Activated CD4-positive, CD25-positive, alpha-beta regulatory T cell treated with anti-CD3 and anti-CD28 coated beads, Interleukin-2, amount 50 U/mL, for 16 hours (primary cell): ENCODE measurements at places on chromosomes 4 and X.
A peak's percentile ranks its signal among the peaks of the same experiment; 100 is the strongest.

- DNase-seq = no peak
Observed at GRCh38 chr4:143184217-143184502, 557 bp upstream of the USP38 start.

DNA sequence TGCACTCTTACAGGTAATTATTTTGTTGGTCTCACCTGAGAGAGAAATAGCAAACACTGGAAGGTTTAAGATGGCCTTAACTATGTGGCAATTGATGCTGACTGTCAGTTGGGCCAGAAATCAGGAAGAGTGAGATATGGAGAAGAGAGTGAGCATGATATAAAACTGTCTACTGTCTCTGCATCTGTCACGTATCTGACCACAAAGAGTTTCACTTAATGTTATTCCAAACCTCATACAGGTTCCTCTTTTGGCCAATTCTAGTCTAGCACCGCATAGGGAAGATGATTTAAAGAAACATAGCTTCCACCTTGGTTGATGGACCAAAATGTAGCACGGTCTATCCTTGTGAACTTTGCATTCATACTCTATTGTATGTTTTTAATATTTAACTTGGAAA lies 381.0 kb upstream of the BOD1L1 start:
- DNase-seq = no peak

DNA sequence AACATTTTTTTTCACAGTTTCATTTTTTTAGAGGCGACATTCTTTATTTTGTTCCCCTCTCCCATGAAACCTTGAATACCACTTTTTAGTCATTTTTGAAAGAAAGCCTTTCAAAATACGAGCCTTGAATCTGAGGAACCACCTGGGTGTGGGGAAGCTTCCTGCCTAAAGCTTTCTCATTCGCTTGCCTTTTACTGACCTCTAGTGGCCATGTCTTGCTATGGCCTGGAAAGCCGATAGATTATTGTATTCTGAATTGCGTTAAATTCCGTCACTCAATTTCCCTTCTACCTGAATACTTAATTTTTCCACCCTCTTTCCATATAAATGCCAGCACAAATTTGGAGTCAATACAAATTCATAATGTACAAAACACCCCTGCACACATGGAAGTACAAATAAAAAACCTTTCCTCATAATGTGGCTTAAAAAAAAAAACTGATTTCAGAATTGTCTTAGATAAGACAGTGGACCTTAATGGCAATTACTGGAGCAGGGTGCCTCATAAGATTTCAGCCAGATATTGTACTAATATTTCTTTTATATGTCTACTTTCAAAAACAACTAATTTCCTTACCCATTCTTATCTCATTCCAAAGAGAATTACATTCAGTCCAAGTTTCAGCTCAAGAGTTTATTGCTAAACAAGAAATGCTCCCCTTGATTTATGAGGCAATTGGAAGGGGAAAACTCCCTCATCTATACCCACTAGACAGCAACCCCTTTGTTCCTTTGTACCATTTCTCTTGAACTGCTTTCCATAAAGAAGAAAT lies 217.9 kb downstream of the CENPC start:
- peak; percentile 6 for DNase-seq

GRCh38 chr4:19540859-19541540 lies 710.7 kb upstream of the SLIT2 start:
- no peak for DNase-seq

DNA sequence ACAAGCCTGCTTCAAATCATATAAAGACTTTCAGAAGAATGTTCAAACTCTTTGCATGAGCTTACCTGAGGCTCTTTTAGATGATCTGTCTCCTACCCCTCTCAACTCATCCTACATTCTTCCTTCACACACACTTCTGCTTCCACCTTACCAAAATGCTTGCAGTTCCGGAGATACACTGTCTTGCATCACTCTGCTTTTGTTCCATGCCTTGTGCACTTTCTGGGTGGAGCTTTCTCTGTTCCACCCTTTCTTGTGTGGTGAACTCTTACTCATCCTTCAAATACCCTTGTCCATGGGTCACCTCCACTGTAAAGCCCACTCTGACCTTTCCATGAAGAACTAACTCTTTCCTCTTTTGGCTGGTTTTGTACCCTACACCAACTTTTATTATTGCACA lies 18.4 kb upstream of the MGST2 start:
- no peak for DNase-seq

GRCh38 chr4:146437778-146438177 lies 84.0 kb downstream of the SLC10A7 start:
- no peak for DNase-seq

DNA sequence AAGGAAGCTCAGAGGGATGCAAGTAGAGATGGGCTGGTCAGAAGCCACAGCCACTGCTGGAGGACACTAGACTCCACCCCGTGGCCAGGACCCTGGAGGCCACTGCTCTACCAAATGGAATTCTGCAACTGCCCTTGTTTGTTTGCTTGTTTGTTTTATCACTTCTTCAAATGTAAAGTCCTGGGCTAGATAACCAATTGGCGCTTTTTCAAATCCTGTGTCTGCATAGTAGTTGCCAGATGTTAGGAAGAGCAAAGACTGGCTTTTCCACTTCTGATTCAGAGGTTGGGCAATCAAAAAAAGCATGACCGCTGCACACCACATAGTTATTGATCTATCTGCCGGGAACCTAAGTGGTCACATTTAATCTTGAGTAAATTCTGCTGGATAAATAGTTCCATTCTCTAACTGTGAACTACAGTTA lies 255.2 kb upstream of the SFRP2 start:
- no peak for DNase-seq

GRCh38 chrX:12002876-12003275 lies 135.4 kb upstream of the FRMPD4 start:
- DNase-seq = no peak

- peak; percentile 0 for DNase-seq
Observed at GRCh38 chrX:50579955-50580354, 109.3 kb upstream of the DGKK start.

GRCh38 chr4:2803624-2804448 lies 11.0 kb downstream of the SH3BP2 start:
- no peak for DNase-seq

DNA sequence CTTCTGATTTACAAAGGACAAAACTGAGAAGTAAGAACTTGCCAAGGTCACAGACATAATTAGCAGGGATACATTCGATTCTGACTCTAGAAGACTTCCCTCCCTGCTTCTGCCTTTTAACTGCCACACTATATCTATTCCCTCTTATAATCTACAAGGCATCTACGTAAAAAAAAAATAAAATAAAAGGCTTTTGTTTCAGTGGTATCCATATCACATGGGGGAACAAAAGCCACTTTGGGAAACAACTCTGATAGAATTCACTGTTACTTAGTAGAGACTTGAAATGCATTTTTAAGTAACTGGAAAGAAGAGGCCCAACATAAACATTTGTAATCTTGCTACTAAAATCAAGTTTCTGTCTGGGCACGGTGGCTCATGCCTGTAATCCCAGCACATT lies 247.2 kb downstream of the SCFD2 start:
- no peak for DNase-seq

- no peak for DNase-seq
Observed at GRCh38 chrX:139086246-139086645, 374.7 kb upstream of the FGF13 start.

- no peak for DNase-seq
Observed at GRCh38 chr4:176631611-176632010, 161.1 kb downstream of the VEGFC start.

DNA sequence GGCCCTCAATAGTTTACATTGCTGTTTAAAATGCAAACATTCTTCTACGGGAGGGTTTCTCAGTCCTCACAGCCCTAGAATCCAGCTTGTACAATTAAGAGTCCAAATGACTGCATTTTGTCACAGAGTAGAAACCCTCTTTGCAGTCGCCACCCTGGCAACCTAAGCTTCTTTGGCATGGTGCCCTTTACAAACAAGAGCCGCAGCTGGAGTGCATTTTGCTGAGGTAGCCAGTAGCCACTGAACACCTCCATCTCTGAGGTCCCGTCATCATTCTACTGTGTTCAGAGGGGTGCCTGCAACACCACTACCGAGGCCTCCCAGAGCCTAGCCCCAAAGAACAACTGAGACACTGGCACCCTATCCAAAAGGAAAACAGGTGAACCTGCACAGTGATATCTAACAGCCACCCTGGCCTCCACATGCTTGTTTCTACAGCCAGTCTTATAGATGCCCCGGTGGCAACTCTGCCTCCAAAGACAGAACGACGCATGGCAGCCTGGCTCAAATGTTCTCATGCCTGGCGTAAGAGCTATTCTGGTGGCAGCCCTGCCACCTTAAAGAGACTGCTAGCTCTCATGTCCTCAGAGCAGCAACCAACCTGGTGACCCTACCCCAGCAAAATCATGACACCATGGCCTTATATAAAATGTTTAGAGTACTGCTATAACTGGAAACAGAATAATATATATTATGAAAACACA lies 801.9 kb downstream of the TECRL start:
- no peak for DNase-seq

GRCh38 chr4:31741326-31741725 lies 1021.2 kb downstream of the PCDH7 start:
- DNase-seq = no peak

DNA sequence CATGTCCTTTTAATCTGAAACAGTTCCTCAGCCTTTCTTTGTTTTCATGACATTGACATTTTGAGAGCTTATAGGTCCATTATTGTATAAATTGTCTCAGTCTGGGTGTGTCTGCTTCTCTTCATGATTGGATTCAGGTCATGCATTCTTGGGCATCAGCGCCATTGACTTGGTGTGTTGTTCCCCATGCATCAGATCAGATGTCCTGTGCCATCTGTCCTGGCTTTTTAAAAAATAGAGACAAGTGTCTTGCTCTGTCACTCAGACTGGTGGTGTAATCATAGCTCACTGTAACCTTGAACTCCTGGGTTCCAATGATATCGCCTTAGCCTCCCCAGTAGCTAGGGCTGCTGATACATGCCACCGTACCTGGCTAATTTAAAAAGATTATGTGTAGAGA lies 55.7 kb downstream of the TBC1D14 start:
- DNase-seq = no peak

GRCh38 chr4:115110191-115111181 lies 2.9 kb downstream of the NDST4 start:
- no peak for DNase-seq

DNA sequence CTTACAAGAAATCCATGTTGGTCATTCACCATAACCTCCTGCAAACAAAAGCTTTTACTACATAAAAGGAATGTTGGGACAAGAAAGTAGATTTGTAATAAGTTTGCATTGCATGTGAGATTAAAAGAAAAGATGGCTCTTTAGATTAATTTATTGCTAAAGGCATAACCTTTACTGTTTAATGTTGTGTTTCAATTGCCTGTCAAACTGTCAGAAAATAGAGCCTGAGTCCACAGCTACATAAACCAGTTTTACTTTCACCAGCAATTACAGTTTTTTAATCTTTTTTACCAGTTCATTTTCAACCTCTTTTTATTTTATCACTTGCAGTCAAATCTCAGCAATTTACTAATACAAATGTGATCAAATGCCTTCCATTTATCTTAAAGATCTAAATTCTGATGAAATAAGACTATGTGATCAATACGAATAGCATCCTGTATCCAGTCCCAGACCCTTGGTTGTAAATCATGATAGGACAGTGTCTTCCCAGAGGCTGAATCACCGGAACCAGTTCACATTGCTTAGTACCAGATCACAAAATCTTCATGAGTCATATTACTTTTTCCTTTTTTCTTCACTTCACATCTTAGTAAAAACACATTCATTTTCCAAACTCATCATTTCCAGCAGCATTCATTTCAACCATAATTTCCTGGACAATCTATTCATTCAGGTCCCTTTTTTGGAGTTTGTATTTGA lies 95.4 kb upstream of the FRG1 start:
- no peak for DNase-seq

- DNase-seq = no peak
Observed at GRCh38 chr4:36091997-36092396, 152.3 kb downstream of the ARAP2 start.

GRCh38 chr4:60743654-60744053 lies 456.5 kb upstream of the ADGRL3 start:
- DNase-seq = no peak

GRCh38 chr4:742742-743311 lies 37.2 kb downstream of the PCGF3 start:
- peak; percentile 55 for DNase-seq

GRCh38 chr4:159010563-159011260 lies 92.2 kb upstream of the RAPGEF2 start:
- no peak for DNase-seq

DNA sequence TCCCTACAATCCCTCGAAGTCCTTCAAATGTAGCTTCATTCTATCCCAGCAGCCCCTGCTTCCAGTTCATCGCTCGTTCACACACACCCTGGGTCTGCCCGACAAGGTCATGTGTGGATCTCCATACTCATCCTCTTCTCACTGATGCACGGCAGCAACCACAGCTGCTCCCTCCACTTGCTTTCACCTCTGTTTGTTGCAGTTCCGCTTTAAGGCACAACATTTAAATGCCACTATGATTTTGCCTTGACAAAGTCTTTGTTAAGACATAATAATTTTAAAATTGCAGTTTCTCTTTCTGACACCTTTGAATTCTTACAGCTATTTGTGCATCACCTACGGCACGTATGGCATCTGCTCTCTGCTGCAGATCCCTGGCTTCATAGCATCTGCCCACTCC lies 1.8 kb downstream of the ODAPH start:
- no peak for DNase-seq

GRCh38 chr4:165748321-165748720 lies 124.7 kb upstream of the TLL1 start:
- DNase-seq = no peak

- no peak for DNase-seq
Observed at GRCh38 chrX:46967547-46967946, 55.3 kb downstream of the JADE3 start.

GRCh38 chrX:24657671-24658386 lies 10.7 kb upstream of the PCYT1B start:
- no peak for DNase-seq

DNA sequence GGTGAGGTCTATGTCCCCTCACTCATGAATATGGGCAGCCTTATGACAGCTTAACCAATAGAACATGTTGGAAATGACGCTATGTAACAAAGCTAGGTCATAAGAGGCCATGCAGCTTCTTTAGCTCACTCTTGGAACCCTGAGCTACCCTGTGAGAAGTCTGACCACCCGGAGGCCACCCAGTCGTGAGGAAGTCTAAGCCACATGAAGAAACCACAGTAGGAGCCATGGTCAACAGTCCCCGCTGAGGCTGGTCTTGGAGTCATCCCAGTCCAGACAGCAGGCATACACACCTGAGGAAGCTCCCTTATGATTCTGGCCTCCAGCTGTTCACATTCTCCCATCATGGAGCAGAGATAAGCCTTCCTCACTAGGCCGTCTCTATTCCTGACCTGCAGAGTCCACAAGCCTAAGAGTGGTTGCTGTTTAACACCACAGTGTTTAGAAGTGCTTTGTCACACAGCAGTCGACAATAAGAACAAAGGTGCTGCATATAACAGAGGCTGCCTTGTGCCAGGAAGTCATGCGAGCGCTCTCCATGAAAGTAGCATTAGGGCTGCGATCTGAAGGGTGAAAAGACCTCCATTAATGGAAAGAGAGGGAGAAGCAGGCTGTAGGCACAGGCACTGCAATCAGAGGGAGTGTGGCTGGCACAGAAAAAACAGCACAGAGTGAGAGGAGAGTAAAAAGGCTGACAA lies 38.2 kb downstream of the TSPAN5 start:
- no peak for DNase-seq
